ENCODE measurements at places on chromosomes 3 and 15.

DNA sequence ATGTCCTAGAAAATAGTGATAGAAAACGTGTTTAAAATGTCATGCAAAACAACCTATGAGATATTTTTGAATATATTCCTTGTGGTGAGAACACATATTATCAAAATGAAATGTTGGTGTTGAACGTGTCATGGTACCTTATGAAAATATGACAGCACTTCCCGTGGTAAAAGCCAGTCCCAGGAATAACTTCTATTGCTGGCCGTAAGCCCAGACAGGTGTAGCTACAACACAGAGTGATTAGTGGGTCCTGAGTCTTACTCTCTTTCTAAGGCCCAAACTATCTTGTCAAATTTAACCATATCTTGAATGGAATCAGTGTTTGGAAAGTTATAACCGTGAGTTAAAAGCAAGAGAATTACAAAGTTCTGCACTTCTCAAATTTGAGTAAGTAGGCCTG lies 24.1 kb downstream of the RARB start:
- no peak for DNase-seq

DNA sequence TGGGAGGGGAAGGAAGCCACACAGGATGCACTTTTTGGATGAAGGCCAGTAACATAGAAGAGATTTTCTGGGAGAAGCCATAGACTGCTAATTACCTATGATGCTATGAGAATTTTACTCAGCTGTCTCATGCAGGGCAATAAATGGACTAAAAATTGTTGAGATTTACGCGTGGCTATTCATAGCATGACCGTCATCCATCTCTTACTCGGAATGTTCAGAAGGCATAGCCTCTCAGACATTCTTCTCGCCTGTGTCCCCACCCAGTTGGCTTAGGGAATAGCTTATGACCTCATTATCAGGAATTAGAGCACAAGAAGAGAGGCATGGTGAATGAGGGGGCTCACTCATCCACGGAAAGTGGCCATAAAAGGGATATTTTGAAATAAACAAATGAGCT lies 107.9 kb upstream of the ATP10A start:
- no peak for DNase-seq

DNA sequence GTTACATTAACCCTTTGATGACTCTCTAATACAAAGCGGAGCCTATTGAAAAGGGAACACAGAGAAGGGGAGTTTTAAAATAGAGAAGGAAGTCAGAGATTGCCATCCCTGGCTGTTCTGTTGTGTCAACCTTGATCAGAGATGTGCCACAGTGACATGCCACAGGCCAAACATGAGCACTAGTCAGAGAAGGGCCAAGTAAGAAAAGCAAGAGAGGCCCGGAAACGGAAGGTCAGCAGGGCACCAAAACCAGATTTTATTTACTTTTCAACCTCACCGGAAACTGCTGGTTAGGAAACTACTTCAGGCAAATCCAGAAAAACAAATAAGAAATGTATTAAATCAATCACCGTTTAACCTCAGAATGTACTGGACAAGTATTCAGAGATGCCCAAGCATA lies 171.8 kb downstream of the ALCAM start:
- DNase-seq = no peak

- no peak for DNase-seq
Measured at GRCh38 chr3:13708301-13708700, 159.4 kb downstream of the FBLN2 start.

GRCh38 chr3:134318166-134318565 lies 56.1 kb downstream of the AMOTL2 start:
- DNase-seq = no peak

DNA sequence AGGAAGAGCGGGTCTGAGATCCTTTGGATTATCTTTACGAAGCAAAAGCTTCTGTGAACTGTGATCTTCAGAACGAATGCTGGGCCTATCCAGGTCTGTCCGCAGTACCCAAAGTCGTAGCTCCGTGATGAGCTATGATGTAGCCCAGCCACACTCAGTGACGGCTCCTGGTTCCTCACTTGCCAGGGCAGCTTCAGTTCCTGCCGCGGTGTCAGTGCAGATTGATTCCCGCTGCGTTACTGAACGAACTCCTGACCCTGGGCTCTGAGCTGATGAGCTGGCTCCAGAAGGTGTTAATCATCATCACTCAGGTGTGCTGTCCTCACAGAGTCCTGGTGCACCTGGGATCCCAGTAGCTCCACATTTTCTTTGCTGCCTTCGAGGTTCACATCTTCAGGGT lies 45.0 kb downstream of the TMEM44 start:
- no peak for DNase-seq

- DNase-seq = no peak
Measured at GRCh38 chr3:193719735-193720134, 126.7 kb downstream of the OPA1 start.

- no peak for DNase-seq
Measured at GRCh38 chr3:106290304-106290997, 421.6 kb upstream of the CBLB start.

DNA sequence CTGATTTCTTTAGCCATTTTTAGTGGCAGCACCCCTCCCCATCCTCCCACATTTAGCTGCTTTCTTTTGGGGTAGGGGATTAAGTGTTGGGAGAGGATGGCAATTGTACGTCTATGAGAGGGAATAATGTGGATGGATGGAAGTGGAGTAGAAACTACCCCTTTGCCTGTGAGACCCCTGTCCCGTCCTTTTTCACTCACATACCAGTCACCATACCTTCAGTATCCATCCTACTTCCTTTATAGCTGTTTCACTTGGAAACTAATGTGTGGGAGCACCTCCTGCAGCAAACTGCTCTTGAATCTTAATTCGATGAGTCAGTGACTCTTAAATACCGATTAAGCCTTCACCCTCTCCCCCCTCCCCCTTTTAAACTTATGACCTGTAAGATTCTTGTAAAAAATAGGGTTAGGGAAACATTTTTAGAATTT lies 730 bp downstream of the SPRED1 start:
- DNase-seq = no peak

DNA sequence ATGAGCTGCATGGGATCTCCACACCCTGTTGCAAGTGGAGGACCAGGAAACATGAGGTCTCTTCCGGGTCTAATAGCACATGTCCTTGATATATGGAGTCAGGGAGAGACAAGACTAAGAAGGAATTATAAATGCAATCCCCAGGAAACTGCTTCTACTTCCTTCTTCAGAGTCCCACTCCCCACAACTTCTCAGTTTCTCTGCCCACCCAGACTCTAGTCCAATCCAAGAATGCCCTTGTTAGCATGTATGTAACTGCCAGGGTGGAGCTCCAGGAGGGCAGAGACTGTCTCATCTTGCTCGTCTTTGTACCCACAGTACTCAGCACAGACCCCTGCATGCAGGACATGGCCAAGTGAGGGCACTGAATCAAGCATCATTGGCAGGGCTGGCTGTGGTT lies 8.3 kb downstream of the DAPK2 start:
- DNase-seq = no peak

DNA sequence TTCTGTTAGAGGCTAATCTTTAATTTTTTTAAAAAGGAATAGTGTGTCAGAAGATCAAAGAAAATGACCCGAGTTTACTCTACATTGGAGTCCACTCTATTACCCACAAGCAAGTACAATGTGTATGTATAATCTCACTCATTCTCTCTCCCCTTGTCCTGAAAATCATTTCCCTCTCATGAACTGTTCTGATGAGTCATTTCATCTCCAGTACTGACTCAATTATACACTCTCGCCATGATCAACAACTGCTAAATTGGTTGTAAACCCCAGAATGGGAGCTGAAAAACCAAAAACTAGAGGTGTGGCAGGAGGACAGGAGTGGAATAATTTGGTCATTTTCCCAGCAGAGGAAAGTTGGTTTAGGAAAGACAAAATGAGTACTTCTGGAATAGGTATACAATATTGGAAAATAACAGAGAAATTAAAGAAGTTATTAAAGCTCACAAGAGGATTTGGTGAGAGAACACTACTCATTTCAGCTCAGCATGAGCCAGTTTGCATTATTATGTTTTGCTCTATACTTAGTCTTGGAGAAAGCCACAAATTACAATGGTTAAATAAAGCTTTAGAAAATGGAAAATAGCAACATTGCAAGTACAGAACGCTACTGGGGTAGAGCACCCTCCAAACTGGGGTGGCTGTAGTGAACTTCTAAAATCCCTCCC lies 144.3 kb upstream of the PFN2 start:
- DNase-seq = no peak

DNA sequence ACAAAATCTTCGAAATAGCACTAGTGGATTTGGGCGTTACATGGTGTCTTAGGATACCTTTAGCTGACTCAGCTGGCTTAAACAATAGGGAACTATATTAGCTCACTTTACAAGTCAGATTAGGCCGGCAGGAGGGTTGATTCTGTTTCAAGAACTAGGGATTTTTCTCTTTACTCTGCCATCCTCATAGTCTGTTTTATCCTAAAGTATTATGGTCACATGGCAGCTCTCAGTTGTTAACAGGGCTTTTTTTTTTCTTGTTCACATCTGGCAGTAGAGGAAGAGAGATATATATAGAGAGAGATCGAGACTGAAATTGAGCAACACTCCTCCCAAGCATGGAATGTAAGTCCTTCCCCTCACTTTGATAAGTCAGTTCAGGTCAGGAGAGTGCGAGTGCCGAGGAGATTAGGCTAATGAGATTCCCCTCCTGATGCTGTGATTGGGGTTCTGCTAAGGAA lies 32.9 kb downstream of the CHP1 start:
- DNase-seq = no peak

GRCh38 chr3:46998121-46998851 lies 18.8 kb downstream of the NBEAL2 start:
- DNase-seq = no peak

GRCh38 chr15:86834115-86834863 lies 754.6 kb downstream of the AGBL1 start:
- DNase-seq = no peak

DNA sequence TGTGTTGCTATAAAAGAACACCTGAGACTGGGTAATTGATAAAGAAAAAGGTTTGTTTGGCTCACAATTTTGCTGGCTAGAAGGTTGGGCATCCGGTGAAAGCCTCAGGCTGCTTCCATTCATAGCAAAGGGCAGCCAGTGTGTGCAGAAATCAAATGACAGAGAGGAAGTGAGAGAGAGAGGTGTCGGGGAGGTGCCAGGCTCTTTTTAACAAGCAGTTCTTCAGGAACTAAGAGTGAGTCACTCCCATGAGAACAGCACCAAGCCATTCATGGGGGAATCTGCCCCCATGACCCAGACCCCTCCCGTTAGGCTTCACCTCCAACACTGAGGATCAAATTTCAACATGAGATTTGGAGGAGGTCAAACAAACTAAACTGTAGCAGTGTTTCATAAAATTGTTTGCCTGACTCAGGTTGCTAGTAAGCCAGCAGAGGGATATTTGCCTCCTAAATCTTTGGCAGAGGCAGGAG lies 4.5 kb upstream of the PARP15 start:
- DNase-seq = no peak

DNA sequence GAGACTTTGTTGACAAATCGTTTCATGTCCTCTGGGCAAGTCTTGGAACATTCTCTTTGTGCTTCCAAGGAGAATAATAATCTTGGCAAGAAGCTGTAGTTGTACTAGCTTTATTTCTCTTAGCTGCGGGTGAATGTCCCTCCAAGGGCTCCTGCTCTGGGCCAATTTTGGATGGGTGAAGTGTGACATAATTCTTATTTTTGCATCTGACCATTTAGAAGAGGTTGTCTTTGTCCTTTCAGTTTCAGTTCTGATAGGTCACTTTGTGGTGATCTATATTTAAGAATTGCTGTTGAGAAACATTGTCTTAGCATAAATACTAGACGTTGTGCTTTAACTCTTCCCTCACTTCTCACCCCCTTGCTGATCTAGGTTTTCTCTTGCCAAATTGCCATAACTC lies 164.8 kb upstream of the RORA start:
- DNase-seq = no peak

DNA sequence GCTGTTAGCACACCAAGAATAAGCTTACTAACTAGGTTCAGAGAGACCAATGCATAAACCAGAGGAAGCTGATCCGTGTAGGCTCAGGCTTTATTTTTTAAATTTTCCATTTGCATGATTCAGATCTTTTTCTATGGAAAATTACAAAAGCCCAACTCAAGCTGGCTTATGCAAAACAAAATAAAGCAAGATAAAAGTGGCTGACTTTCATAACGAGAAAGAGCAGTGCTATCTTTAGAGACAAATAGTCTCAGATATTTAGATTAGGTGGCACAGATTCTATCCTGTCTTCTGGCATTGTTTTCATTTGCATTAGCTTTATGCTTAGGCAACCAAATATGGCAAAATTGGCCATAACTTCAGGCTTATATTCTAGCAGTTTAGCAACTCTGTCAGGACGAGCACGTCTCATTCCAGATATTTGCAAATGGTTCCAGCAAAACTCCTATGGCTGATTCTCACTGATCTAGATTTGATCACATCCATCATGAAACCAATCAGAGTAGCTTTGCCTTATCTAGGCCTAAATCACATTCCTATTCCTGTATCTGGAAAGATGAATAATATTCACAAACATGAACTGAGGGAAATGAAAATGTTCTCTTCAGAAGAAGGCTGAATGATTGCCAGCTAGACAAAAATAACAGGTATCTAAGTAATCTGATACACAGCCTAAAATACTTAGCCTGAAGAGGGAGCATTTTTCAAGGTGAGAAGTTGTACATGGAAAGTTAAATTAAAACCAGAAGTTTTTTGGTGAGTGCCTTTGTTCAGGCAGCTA lies 216.4 kb upstream of the DPPA4 start:
- DNase-seq = no peak

GRCh38 chr15:71093054-71094024 lies 21.9 kb upstream of the THSD4 start:
- DNase-seq = no peak

DNA sequence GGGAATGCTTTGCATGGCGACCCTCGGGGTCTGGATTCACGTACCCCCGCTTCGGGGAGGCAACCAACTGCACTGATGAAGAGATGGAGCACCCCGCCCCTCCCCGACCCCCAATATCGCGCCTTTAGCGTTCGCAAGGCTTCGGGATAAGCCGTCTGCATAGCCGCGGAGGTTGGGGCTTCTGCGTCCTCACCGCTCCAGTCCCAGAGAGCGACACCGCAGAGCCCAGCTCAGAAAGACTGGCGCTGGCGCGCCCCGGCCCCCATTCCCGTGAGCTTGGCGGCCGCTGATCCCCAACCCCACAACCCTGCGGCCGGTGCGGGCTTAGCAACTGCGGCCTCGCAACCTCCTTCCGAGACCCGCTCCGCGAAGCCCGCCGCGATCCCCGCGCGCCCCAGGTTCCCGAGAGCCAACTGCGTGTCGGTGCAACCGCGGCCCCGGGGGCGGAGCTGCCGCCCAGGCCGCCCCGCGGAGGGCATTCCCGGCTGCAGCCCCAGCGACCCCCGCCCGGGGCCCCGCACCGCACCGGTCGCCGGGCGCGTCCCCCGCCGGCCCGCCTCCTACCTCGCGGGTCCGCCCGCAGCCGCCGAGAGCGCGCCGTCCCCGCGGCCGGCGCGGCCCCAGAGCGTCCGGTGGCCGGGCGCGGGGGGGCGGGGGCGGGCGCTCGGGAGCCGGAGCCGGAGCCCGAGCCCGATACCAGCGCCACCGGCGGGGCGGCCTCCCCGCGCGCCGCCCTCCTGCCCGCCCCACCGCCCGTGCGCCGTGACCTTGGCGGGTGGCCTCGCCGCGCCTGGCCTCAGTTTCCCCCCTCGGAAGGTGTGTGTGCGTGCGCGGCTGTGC lies 79.5 kb downstream of the IQSEC1 start:
- DNase-seq = no peak

- no peak for DNase-seq
Measured at GRCh38 chr3:44923632-44924456, 49.4 kb downstream of the TGM4 start.

GRCh38 chr3:132772252-132772651 lies 50.0 kb upstream of the NPHP3 start:
- DNase-seq = no peak

All from activated CD8-positive, alpha-beta memory T cell treated with anti-CD3 and anti-CD28 coated beads for 1 hour (primary cell).